Caki2 (cell line): ENCODE measurements at places on chromosomes 4 and X. TPM values are rescaled to one million over a fixed set of nuclear protein-coding genes. Genes with fewer than 3 reads are reported as not detected.

DNA sequence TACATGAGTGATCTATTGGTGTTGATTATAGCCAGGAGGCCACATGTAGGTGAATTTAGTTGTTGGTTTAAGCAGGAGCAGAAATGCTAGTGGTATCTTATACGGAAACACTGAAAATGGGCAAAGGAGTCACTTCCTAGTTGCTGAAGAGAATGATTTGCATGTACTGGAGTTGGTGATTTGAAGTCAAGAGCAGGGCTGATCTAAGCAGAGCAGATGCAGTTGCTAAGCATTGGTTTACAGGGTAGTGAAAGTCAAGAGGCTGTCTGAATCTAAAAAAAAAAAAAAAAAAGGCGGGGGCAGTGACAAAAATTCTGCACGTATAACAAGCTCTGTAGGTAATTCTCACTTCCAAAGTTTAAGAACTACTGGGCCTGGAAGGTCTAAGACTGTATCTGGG is 90.4 kb upstream of the HPRT1 start:
- DNase-seq, result no peak

DNA sequence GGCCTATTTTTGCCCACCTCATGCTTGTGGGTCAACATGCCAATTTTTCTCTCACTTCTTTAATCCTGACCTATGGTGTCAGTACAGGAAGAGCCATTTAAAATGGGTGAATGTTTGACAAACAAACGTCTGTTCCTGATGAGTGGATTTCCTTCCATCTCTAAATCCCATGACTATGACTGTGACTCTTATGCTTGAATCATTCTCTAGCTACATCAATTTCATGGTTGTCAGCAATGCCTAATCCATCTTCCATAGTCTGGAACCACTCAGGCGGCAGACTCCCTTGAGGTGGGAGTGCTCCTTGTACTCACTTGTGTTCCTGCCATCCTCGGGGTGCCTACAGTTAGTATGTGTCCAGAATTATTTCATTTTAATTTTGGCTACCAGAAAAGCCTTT is 194.9 kb upstream of the RPS6KA3 start:
- DNase-seq, result peak; percentile 77

Gene FAM241A
- 0.03 TPM in 1 of 2 replicates, not detected in the other for total RNA-seq

Gene MAGEB3
- not detected in 2 replicates for total RNA-seq

Gene CXCL11
- total RNA-seq, result not detected in 2 replicates

Gene UGT2B11
- not detected in 2 replicates for total RNA-seq

Gene PCGF3
- total RNA-seq, result 21.3 and 27.2 TPM in 2 replicates

Gene TNIP2
- total RNA-seq, result 60.8 and 73.0 TPM in 2 replicates

Gene SLC35A2
- 13.8 and 33.1 TPM in 2 replicates for total RNA-seq

Gene RTL3
- not detected in 2 replicates for total RNA-seq

Gene VCX3B
- not detected in 2 replicates for total RNA-seq
